ENCODE measurements at places on chromosomes 7 and 10.

DNA sequence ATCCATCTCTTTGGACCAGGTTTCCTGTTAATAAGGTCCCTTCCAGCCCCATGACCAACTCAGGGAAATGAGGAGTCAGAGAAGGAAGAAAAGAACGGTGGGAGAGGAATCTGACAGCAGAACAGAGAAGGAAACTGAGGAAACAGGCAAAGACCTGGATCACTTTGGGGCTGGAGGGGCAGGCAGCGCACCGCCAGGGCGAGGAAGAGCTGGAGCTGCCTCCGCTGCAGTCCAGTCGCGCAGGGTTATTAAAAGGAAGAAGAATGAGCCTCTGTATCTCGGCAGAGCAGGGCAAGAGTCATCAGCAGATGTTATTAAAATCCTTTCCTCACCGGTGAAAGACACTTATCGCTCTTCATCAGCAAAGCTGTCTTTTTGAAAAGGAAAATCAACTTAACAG, 37.7 kb upstream of the R3HCC1L start:
- no peak for DNase-seq

- DNase-seq, result no peak
Measured at GRCh38 chr10:116665541-116666125, 44.9 kb downstream of the PNLIPRP2 start.

GRCh38 chr7:47211519-47211973, 370.4 kb downstream of the TNS3 start:
- no peak for DNase-seq

GRCh38 chr10:63219749-63220148, 86.6 kb downstream of the NRBF2 start:
- DNase-seq, result no peak

- DNase-seq, result peak; percentile 85
Measured at GRCh38 chr7:94655126-94655847, 646 bp downstream of the SGCE start.

DNA sequence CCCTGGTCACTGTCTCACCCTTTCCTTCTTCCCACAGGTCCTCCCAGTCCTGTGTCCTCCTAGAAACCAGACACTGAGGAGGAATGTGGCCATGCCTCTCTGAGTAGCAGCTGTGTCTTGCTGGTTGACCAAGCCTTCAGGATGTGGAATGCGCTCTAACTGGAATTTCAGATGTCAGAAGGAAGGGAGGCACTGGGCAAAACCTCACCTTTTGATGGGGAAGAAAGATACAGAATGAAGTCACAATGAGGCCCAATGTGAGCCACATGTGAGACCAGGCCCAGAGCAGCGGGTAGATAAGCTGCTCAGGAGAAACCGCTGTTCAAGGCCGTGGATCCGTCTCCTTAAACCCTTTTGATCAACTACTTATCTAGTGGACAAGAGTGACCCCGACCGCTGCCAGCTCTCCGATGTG, 54.8 kb upstream of the ECHDC3 start:
- no peak for DNase-seq

GRCh38 chr7:45180084-45180986, 22.7 kb downstream of the RAMP3 start:
- no peak for DNase-seq

DNA sequence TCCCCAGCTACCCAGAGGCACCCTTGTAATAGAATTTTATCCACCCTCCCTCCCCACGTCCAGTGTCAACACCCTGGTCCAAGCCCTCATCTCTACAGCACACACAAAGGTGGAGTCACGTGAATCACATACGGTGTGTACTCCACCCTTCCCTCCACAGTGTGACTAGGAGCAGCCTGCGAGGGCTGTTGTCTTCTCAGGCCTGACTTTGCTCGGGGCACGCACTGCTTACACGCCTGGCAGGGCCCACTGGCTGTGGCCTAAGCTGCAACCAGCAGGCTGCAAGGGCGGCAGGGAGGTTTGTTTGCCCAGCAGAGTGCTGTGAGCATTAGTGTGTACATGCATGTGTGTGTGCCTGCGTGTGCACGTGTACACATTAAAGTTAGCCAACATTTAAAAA, 93.7 kb downstream of the COBL start:
- no peak for DNase-seq

DNA sequence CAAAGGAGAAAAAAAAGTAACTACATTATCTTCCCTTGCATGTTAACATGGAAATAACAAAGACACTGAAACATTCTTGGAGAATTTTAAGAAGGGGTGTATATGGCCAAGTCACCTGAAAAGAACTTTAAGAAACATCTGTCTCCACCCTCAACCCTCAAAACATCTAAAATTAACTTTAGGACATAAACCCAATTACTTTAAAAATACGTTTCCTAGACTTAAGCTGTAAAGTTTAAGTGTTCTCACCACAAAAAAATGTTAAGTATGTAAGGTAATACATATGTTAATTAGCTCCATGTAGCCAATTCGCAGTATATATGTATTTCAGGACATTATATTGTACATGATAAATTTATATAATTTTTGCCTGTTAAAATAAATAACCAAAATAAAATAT, 71.1 kb upstream of the GLCCI1 start:
- DNase-seq, result no peak

- no peak for DNase-seq
Measured at GRCh38 chr10:8305876-8306652, 251.6 kb downstream of the GATA3 start.

DNA sequence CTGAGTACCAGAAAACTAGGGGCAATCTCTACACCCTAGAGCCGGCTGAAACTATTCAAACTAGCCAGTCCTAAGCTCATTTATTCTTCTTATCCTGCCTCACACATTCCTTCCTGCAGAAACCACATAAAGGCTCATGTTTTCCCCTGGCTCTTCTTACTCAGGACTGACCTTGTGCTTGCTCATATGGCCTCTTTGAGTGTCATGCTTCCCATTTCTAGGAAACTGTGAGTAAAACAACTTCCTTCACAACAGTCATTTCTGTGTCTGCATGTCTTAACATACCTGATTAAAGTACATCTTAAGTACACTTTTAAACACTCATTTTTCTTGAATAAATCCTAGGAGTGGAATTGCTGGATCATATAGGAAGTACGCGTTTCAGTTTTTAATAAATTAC, 52.3 kb upstream of the KIAA1217 start:
- DNase-seq, result no peak

DNA sequence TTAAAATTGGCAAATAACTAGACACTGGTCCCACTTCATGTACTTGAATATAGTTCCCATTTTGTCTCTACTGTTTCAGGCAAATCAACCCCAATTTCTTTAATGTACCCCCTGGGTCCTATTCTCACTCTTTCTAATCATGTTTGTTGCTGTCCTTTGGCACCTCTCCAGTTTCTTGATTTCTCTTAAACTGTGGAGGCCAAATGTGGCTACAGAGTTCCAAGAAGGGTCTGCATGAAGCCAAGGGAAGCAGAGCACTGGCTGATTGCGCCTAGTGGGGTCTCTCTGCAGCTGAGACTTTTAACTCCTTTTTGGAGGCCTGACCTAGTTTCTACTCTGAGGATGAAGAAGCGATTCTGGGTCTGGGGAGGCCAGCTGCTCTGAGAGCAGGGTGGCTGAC, 6.7 kb upstream of the ADAM12 start:
- no peak for DNase-seq

GRCh38 chr7:42235741-42236161, 1.3 kb downstream of the GLI3 start:
- DNase-seq, result peak; percentile 31

DNA sequence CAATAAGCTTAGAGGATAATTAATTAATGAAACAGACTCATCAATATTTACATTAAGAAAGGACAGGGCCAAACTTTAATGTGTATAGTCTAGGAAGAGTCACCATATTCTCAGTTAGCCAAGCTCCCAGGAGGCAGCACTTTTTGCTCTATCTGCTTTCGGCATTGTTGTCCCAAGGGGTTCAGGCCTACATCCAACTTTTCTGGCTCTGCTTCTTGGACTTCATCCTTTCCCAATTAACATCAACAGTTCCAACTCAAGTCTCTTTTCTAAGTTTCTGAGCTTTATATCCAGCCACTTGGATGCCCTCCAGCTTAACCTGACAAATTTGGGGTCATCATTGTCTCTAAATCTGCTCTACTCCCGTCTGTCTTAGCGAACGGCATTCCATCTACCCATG, 42.8 kb downstream of the GLI3 start:
- no peak for DNase-seq

DNA sequence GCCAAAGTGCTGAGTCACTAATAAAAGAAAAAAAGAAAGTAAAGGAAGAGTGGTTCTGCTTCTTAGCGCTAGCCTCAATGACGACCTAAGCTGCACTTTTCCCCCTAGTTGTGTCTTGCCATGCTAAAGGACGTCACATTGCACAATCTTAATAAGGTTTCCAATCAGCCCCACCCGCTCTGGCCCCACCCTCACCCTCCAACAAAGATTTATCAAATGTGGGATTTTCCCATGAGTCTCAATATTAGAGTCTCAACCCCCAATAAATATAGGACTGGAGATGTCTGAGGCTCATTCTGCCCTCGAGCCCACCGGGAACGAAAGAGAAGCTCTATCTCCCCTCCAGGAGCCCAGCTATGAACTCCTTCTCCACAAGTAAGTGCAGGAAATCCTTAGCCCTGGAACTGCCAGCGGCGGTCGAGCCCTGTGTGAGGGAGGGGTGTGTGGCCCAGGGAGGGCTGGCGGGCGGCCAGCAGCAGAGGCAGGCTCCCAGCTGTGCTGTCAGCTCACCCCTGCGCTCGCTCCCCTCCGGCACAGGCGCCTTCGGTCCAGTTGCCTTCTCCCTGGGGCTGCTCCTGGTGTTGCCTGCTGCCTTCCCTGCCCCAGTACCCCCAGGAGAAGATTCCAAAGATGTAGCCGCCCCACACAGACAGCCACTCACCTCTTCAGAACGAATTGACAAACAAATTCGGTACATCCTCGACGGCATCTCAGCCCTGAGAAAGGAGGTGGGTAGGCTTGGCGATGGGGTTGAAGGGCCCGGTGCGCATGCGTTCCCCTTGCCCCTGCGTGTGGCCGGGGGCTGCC, at the start of gene IL6:
TSS of gene IL6 (plus strand) at position 294 of the 807 bp plus-strand sequence. CDS start at position 357, 63 bp downstream.
- peak; percentile 94 for DNase-seq

- DNase-seq, result peak; percentile 76
Measured at GRCh38 chr7:100435401-100436304, 644 bp downstream of the PPP1R35 start.

GRCh38 chr10:110340122-110340521, 35.4 kb upstream of the SMNDC1 start:
- no peak for DNase-seq

GRCh38 chr7:45712872-45713668, 138.9 kb downstream of the ADCY1 start:
- no peak for DNase-seq

DNA sequence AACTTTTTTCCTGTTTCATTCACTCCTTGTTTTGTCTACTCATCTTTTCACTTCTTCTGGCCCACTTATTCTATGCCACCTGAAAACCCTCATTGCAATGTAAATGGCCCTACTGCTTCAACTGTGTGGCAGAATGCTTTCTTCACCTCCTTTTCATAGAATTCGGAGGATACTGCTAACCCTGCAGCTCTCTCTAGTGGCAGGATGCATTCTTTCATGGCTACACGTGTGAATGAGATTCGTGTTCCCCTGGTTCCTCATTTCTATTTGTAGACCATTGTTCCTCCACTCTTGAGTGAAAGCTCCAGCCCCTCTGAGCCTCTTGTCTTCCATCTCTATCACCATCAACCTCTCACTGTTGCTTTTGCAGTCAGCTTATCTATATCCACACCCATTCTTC, 20.9 kb upstream of the CYP26C1 start:
- peak; percentile 40 for DNase-seq

DNA sequence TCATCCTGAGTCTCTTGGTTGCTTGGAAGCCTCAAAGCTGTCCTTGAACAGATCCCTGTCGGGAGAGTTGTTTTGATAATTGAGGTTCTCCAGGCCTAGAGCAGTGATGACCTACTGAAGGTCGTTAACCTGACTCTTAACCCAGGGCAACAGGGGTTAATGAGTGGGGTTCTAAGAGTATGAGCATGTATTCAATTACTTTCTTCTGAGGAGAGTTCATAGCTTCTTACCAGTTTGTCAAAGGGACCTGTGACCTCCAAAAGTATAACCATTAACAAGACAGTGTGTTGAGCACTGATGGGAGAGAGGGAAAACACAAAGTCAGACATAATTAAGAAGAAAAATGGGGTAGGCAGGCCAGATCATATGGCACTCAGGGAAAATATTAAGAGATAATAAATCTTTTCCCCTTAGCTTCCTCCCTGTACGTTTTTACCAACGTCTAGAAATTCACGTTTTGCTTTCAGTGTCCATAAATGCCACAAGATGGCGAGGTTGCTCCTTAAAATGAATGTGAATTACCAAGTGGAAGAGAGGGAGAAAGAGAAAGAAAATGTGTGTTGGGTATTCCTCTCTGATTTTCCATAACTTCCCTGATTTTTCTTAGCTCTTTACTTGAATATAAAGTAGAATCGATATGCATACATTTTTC, 97.6 kb downstream of the SUGCT start:
- peak; percentile 49 for DNase-seq

DNA sequence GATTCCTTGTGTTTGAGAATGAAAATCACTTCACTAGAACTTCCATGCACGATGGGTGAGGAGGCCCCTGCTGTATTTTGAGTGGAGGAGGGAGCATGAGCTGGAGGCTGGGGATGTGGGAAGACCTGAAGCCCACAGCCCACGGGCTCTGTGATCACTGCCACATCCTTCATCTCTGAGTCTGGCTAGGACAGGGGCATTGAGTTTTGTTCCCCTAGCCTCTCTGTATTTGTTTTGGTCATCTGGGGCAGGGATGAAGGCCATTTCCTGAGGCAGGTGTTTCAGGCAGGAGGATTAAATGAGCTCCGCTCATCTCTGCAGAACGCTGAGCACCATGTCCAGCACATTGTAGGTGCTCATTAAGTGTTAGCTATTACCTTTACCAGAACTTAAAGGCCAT, 293.6 kb downstream of the GLRX3 start:
- DNase-seq, result no peak

- DNase-seq, result no peak
Measured at GRCh38 chr7:131642429-131642828, 86.0 kb upstream of the PODXL start.

DNA sequence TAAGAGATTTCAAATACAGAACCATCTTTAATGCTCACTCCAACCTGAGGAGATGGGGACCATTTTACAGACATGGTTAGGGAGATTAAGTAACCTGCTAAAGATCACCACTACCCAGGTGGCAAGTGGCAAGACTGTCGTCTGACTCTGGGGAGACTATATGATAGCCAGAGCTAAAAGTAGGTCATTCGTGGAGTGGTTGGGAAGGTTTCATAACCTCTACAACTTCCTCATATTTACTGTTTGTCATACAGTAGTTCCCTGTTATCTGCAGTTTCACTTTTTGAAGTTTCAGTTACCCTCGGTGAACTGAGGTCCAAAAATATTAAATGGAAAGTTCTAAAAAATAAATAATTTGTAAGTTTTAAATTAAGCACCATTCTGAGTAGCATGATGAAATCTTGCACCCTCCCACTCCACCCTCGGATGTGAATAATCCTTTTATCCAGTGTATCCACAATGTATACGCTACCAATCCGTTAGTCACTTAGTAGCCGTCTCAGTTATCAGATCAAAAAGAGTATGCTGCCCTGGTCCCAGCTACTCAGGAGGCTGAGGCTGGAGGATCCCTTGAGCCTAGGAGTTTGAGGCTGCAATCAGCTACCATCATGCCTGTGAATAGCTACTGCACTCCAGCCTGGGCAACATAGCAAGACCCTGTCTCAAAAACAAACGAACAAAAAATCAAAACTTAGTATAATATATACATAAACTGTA, 14.9 kb upstream of the LGI1 start:
- DNase-seq, result no peak

- DNase-seq, result no peak
Measured at GRCh38 chr7:98528079-98528478, 89.0 kb upstream of the NPTX2 start.

Measured in NCI-H69 (cell line).